ENCODE measurements at places on chromosomes 11 and 22.

DNA sequence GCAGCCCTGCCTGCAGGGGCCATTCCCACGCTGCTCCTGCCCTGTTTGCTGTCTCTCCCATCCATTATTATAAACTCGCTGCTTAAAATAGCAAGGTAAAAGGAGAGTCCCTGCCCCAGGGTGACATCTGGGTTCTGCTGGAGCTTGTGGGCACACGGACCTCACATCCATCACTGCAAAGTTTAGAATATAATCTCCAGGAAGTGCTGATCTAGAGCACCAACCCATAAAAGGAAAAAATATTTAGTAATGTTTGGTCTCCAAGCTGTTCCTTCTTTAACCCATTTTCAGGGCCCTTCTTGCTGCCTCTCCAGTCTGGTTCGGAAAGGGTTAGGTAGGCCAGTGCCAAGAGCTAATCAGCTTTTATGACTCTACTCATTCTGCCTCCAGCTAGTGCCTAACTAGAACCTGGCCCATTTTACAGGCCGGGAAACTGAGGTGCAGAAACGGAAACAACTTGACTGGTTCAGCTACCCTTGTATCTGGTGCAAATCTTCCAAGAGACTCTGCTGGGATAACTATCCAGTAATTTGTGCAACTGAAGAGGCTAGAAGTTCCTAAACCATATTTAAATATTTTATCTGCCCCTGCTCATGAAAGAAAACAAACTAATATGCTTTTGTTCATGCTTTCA lies 37.5 kb downstream of the IRAG1 start:
- DNase-seq = no peak

GRCh38 chr11:72828692-72829101 lies 14.5 kb downstream of the ATG16L2 start:
- no peak for DNase-seq

DNA sequence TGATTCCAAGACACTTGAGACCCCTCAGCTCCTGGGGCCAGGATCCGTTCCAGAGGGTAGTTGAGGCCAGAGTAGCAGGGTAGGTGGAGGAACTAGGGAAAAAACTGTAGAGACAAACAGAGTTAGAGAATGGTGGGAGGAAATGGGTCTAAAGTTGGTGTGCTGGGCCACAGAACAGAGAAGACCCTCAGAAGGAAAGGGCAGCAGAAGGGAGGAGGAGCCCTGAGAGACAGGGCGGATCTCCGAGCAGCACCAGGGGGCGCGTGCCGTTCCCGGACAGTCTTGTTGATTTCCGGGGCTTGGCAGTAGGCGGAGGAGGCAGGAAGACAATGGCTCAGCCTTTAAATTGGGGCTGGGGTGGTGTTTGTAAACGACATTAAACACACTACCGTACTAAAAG lies 2.4 kb upstream of the CECR2 start:
- no peak for DNase-seq

GRCh38 chr22:46592390-46592872 lies 27.8 kb upstream of the GRAMD4 start:
- DNase-seq = peak; percentile 83

GRCh38 chr11:91299980-91300379 lies 924.6 kb upstream of the FAT3 start:
- no peak for DNase-seq

DNA sequence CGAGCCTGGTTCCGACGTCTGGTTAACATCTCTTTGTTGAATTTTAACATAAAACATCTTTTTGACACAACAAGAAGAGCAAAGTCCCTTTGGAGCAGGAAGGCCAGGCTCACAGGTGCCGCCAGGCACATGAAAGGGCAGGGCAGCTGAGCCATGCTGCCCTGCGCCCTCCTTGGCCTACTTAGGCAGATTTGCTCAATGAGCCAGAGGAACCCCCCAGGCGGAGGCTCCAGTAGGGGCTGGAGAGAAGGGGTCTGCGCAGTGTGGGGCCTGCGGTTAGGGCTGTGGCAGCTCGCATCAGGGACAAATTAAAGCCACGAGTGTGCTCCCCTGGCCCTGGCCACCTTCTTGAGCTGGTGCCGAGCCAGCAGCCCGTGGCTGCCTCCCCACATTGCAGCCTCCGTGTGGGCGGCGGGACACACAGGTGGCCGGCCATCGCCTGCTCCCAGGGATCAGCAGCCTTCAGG lies 9.9 kb upstream of the SLC22A12 start:
- DNase-seq = no peak

- DNase-seq = peak; percentile 25
Measured at GRCh38 chr11:18527512-18527911, 770 bp upstream of the TSG101 start.

GRCh38 chr11:6670202-6670830 lies 12.8 kb downstream of the MRPL17 start:
- DNase-seq = no peak

- no peak for DNase-seq
Measured at GRCh38 chr22:19086417-19086816, 35.8 kb downstream of the DGCR2 start.

GRCh38 chr22:41380993-41381328 lies 781 bp upstream of the TEF start:
- DNase-seq = peak; percentile 87

DNA sequence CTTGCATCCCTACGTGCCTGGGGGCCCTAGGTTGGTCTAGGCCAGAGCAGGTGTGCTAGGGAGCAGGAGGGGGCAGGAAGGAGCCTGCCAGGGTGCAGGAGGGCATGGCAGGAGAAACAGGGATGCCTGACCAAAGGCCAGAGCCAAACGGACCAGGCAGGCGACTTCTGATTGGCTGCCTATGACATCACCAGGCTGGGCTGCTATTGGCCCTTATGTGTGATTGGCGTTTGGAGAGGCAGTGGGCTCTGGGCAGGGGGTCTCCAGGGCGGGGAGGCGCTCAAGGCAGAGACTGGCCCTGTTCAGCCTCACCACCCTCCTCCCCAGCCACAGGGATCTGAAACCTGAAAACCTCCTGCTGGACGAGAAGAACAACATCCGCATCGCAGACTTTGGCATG lies 44.4 kb downstream of the MOB2 start:
- peak; percentile 59 for DNase-seq

- DNase-seq = no peak
Measured at GRCh38 chr22:40718250-40719204, 39.2 kb downstream of the MCHR1 start.

GRCh38 chr22:29737251-29738117 lies 17.7 kb downstream of the CABP7 start:
- DNase-seq = no peak

GRCh38 chr11:123338266-123338800 lies 91.7 kb upstream of the GRAMD1B start:
- no peak for DNase-seq
